ENCODE measurements at places on chromosomes 13 and 19.

DNA sequence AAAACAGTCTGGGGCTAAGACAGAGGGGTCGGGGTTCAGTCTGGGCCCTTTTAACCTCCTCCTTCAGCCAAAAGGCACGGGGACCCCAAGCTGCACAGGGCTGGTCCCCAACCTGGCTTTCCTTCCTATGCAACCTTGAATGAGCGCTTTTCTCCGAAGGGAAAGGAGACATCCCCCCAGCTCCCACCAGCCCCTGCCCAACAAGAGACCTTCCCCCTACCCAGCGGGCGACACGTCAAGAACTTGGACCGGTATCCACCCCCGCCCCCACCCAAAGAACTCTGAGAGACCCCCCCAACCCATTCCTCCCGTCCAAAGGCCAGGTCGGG lies 35.0 kb upstream of the NANOS3 start:
- DNase-seq: no peak

DNA sequence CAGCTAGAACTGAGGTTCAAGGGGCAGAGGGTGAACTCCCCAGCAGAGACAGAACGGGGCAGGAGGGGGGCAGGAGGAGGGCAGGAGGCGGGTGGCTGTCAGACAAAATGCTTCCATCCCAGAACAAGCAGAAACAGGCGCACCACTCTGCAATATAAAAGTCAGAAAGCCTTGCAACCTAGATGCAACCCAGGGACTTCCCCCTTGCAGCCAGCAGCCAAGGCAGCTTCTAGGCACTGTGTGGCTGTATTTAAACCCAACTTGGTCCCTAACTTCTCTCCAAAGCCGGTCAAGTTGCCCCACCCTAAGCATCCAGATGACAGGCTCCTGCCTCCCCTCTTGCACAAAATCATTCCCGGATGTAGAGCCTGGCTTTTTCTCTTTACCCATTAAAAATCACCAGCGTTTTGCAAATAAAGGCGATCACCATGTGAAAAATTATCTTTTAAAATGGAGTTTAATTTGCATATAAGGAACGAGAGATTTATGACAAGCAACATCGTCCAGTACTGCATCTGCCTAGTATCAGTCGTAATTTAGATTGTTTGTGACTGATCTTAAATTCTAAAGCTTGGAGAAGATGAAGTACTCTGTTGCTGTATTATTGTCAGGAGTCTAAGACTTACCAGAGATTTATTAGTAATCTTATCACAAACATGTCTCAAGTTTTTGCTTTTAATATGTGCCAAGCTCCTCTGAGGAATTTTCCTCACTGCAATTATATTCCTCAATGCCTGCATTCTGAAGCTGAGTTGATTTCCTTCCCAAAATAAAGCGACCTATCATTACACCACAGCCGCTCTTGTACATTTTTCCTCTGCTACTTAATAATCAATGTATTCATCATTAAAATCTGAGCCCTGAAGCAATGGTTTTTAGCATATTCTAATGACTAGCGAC lies 307.1 kb upstream of the ZNF507 start:
- no peak for DNase-seq

- no peak for DNase-seq
Observed at GRCh38 chr13:26971990-26972887, 199.4 kb downstream of the USP12 start.

DNA sequence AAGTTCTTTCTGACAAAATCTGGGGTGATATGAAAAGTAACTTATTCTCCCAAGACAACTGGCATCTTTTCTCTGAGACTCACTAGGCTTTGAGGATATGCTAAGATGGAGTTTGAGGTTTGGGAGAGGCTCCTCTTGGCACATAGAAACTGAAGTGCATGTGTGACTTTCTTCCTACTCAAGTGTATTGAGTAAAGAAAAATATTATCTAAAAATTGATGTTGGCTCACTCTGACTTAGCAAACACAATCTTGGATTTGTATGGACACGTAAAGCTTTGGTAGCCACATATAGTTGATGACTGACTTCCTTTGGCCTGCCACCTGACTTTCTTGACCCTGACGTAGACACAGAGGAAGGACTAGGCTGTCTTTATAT lies 71.1 kb upstream of the KLF12 start:
- DNase-seq: no peak

DNA sequence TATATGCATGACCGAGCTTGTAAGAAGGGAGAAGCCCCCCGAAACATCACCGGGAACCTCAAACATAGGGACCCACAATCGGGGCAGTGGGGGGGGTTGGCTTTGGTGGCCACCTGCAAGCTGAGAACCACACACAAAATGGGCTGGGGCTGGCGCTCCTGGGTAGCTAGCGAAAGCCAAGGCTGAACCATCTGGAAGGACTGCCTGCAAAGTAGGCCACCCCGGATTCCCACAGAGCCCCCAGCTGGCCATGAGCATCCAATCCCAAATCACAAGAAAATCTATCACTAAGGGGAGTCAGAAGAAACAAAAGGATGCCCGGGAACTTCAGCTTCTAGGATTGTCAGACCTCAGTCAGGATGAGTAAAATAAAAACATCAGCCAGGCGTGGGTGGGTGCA lies 2.8 kb upstream of the PSPN start:
- DNase-seq: no peak

- DNase-seq: peak; percentile 78
Observed at GRCh38 chr19:46713781-46714443, 3.0 kb downstream of the PRKD2 start.

- no peak for DNase-seq
Observed at GRCh38 chr13:98467263-98467985, 109.5 kb downstream of the STK24 start.

- no peak for DNase-seq
Observed at GRCh38 chr13:108551674-108552073, 77.7 kb upstream of the MYO16 start.

- no peak for DNase-seq
Observed at GRCh38 chr19:56974556-56975207, 134.2 kb upstream of the PEG3 start.

DNA sequence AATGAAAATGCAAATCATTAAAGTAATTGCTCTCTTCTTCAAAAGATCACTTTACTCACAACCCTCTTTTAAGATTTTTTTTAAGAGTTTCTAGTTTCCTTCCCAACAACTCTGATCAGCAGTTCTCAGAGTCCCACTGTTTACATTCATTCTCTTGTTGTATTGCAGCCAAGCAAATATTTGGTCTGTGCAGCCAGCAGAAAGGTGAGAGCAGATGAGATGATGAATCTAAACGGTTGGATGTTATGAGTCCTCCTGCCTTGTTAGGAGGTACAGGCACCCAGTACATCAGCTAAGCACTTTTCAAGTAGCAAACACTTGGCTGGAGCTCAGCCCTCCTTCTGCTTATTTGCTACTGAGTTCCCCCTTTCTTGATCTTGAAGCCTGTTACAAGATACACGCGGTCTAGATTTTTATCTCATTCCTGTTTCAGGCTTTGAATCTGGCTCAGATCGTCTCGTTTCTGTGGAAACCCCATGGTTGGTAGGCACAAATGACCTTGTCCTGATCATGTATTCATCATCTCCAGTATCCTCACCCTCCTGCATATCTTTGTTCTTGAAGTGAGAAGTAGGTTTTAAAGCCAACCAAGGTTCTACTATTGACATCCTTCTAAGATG lies 300.7 kb downstream of the DCT start:
- DNase-seq: no peak

DNA sequence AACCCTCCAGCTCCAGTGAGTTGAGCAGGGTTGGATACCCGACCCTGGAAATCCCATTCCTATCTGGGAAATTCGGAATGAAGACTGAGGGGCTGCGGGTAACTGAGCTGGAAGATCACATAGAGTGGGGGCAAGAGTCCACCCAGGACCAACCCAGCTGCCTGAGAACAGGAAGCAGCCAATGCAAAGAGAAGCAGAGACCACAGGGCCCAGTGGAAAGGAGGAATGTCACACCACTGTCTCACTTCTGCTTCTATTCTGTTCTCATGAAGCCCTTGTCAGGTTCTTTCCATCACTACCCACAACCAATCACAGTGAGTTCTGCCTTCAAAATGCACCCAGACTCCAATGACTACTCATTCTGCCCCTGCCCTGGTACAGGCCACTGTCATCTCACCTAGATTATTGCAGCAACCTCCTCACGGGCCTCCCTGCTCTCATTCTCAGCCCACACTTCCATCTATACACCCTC lies 15.3 kb downstream of the DYRK1B start:
- no peak for DNase-seq

DNA sequence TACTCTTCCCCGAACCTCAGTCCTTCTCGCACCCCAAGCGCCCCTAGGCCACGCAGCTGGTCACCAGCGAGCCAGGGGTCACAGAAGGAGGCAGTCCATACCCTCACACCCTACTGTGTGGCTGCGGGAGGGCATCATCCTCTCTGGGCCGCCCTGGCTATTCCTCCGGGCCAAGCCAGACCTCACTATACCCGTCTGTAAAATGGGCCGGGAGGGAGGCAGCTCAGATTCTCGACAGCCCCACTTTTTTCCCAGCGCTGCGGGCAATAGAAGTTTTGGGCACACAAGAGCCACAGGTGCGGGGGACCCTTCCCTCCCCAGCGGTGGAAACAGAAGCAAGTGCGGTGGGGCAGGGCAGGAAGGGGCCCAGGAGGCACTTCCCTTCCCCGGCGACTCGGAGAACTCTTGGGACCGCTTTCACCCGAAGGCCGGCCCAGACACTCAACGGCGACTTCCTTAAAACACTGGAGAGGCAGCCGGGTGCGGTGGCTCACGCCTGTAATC lies 5.6 kb upstream of the ARRDC2 start:
- DNase-seq: no peak

- DNase-seq: no peak
Observed at GRCh38 chr13:38429916-38430315, 80.3 kb downstream of the UFM1 start.

DNA sequence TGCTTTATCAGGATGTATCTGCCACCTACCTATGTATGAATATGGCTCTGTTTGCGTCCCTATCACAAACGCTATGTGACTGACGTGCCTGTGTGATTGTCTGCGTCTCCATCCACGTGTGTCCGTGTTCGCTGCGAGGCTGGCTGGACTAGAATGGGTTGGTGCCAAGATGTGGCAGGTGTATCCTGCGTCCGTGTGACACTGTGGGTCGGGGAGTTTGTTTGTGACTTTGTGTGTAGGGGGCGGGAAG lies 6.7 kb upstream of the HOOK2 start:
- DNase-seq: no peak

DNA sequence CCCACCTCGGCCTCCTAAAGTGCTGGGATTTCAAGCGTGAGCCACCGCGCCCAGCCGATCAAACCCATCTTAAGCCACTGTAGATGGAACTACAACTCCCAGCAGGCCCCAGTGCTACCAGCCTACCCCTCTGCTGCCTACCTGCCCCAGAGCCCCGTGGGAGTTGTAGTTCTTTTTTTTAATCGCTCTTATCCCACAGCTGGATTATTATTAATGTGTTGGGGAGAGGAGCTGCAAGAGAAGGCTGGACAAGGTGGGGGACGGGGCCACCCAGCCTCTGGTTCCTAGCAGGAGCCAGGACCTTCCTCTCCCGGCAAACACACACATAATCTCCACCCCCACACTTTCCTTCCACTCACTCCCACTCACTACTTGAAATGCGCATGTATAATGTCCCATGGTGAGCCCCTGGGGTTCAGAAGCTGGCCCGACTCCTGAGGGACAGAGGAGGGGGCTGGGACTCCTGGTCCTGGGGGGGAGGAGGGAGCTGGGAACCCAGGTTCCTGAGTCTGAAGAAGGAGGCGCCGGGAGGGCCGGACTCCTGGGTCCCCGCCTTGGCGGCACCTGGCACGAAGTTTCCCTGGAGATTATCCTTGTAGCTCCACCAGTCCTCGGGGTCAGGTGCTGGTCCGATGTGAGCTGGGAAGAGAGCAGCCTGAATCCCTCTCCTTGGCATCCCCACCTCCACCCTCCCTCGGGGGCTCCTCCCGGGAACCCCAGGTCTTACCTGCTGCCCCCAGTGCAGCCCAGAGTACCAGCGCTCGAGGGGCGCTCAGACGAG lies 958 bp downstream of the CA11 start:
- DNase-seq: peak; percentile 60

GRCh38 chr19:39130337-39131254 lies 5.0 kb downstream of the PAK4 start:
- no peak for DNase-seq

DNA sequence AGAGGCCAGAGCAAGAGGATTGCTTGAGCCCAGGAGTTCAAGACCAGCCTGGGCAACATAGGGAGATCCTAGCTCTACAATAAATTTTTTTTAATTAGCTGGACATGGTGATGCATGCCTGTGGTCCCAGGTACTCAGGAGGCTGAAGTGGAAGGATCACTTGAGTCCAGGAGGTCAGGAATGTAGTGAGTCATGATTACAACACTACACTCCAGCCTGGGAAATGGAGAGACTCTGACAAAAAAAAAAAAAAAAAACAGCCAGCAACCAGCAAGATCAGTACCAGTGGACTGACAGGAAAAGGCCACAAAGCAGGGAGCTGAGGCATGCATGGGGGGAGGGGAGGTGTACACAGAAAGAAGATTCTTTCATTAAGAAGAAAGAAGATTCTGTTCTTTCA lies 52.7 kb upstream of the RFXAP start:
- no peak for DNase-seq

- no peak for DNase-seq
Observed at GRCh38 chr13:112970552-112971287, 1.7 kb downstream of the MCF2L start.

- no peak for DNase-seq
Observed at GRCh38 chr13:106589716-106590115, 21.8 kb upstream of the ARGLU1 start.

- DNase-seq: no peak
Observed at GRCh38 chr19:47473336-47473735, 1.6 kb upstream of the SLC8A2 start.

DNA sequence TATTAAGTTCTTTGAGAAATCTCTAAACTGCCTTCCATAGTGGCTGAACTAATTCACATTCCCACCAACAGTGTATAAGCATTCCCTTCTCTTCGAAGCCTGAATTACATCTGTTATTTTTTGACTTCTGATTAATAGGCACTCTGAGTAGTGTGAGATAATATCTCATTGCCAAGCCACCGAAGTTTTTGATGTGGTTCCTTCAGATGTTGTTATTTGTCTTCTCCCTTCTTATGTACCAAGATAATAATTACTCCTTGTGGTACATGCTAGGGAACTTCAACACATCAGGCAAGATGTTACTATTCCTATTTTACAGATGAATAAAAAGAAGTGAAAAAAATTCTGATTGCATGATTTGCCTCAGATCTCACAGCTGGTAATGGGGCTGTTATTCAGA lies 70.9 kb downstream of the KCTD12 start:
- no peak for DNase-seq

GRCh38 chr13:112219740-112220139 lies 152.8 kb downstream of the SOX1 start:
- no peak for DNase-seq

DNA sequence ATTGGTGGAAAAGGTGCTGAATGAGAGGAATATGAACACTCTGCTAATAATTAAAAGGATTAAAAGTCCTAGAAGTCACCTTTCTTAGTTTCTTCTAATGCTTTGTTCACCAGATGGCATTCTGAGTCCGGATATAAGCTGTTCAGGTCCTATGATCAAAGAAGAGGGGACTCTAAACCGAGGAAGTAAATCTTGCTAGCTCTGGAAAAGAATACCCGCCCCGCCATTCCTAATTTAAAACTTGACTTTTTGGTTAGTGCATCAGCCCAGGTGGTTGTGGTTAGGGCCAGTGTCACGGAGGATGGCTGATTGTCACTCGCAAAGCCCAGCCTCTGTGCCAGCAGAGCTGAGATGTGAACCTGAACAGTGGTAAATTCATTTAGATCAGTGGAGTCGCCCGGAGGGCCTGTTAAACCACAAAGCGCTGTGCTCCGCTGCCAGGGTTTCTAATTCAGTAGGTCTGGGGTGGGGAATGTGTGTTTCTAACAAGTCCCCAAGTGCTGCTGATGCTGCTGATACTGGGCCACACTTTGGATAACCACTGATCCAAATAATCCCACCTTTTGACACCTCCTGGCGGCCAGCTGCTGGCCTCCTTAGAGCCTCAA lies 425.4 kb downstream of the DCT start:
- DNase-seq: no peak

All from T-helper 22 cell (primary cell).